ENCODE measurements at places on chromosomes 12 and 14. TPM values are rescaled to one million over a fixed set of nuclear protein-coding genes. Genes with fewer than 3 reads are reported as not detected.

Gene CD69
- not detected for total RNA-seq

Gene GUCY2C
- total RNA-seq: not detected

Gene JPH4
- total RNA-seq: not detected

Gene ACRBP
- total RNA-seq: 0.23 TPM

Gene P2RX2
- not detected for total RNA-seq

Gene RASAL1
- not detected for total RNA-seq

Gene TNFAIP2
- 21.9 TPM for total RNA-seq

Gene RND1
- total RNA-seq: 5.6 TPM

Gene GALNT9
- total RNA-seq: not detected

Data from smooth muscle cell of the coronary artery (primary cell).